GM20000 (cell line): ENCODE measurements at places on chromosomes 6 and 20.

DNA sequence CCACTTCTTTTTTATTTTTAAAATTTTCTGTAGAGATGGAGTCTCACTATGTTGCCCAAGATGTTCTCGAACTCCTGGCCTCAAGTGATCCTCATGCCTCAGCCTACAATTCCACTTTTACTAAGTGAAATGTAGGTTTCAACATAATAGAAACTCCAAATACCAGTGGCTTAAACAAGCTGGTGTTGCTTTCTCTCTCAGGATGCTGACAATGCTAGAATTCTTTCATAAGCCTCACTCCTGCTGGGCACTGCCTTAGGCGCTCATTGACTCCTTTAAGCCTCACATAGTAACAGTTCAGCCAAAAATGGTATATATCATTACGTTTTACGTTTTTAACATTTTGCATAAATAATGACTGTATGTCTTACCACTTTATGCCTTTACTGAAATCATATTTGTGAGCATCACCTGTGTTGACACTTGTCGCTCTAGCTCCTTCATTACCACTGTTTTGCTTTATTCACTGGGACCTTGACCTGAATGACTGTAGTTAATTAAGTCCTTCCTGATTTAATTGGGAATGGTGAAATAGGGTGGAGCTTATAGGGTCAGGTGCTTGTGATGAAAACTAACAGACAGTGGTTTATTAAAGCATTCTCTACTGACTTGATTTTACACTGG is 3.9 kb upstream of the CST9 start:
- DNase-seq = no peak

DNA sequence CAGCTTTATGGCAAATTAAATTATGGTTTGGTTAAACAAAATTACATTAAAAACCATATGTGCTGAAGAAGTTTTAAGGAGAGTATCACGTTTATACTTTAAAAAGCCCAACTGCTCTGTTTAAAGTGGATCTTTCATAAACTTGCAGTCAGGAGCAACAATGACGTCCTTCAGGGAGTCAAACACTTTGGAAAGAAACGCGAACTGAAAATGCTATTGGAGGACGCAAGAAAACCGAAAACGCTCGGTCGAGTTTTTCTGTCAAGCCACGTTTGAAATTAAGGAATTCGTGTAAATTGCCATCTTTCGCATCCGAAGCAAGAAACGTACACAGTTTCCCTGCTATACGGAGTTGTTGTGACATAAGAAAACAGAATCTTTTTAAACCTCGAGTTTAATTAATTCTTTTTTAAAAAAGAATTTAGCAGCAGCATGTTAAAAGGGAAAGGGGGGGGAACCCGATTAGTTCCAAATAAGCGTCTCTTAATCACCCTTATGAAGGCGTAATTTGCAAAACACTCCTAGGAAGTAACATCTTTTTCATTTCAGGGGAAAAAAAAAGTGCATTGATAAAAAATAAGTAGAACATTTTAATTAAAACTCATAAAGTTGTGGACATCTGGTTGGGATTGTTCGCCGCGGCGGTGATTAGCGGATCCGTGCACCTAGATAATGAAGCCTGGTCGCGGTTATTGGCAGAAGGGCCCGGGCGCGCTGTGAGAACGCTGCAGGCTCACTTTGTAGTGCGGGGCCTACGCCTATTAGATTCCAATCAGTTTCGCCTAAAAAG is 295.4 kb downstream of the TFAP2C start:
- no peak for DNase-seq

GRCh38 chr20:48458601-48459385 is 369.0 kb downstream of the PREX1 start:
- DNase-seq = no peak

DNA sequence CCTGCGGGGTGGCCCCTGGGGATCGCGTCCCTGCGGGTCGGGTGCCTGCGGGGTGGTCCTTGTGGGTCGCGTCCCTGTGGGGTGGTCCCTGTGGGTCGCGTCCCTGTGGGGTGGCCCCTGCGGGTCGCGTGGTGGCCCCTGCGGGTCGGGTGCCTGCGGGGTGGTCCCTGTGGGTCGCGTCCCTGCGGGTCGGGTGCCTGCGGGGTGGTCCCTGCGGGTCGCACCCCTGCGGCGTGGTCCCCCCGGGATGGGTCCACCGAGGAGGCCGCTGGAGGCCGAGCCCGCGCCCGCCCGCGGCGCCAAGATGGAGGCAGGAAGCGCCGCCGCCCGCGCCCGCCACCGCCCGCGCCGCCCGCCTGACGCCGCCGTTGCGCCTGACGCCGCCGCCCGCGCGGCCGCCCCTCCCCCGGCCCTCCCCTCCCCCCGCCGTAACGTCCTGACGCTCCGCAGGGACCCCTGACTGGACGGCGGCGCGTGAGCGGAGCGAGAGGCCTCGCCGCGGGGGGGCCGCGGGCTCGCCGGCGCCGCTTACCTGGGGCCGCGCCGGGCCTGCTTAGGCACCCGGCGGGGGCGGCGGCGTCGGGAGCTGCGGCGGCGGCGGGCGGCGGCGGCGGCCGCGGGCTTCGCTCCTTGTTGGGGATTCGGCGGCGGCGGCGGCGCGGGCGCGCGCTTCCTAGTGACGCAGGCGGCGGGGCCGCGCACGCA is at the start of gene GMEB2:
Gene GMEB2 (minus strand): TSS at position 678 of the 705 bp plus-strand sequence. CDS start 7,704 bp downstream, outside the sequence.
- DNase-seq = peak; percentile 95

DNA sequence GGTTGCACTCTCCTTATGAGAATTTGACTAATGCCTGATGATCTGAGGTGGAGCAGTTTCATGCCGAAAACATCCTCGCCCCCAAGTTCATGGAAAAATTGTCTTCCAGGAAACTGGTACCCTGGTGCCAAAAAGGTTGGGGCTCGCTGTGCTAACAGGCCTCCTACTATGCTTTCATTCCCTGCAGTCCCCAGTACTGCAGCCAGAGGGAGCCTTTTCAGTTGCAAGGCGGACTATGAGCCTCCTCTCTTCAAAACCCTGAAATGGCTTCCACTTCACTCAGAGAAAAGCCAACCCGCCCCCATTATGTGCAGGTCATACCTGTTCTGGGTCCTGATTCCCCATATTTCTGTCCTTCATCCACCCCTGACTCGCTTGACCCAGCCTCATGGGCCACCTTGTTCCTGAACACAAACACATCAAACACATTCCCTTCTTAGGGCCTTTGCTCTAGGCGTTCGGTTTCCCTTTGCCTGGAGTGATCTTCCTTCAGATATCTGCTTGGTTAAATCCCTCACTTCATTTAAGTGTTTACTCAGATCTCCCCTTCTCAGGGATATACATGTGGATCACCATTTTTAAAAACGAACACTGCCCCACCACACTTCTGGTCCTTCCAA is 173.7 kb downstream of the PHACTR1 start:
- DNase-seq = peak; percentile 11

DNA sequence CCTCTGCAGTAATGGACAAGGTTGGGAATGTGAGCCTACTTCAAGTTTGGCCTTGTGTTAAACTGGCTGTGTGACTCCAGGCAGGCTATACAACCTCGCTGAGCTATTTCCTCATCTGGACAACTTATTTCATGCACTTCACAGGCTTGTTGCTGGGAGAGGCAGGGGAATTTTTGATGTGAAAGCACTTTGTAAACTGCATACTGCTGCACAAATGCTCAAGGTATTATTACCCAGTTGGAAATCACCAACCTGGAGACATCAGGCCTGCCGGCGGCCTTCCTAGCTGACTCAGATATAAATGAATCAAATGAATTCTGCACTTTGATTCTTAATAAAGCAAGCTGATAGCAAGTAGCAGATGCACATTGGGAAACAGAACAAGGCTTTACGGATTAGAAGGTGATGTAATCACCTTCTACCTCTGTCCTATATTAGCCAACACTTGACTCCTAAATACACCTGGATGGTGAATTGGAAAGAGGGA is 10.1 kb downstream of the JARID2 start:
- DNase-seq = no peak

- peak; percentile 75 for DNase-seq
Measured at GRCh38 chr6:28383235-28384142, 16.1 kb downstream of the ZSCAN12 start.

DNA sequence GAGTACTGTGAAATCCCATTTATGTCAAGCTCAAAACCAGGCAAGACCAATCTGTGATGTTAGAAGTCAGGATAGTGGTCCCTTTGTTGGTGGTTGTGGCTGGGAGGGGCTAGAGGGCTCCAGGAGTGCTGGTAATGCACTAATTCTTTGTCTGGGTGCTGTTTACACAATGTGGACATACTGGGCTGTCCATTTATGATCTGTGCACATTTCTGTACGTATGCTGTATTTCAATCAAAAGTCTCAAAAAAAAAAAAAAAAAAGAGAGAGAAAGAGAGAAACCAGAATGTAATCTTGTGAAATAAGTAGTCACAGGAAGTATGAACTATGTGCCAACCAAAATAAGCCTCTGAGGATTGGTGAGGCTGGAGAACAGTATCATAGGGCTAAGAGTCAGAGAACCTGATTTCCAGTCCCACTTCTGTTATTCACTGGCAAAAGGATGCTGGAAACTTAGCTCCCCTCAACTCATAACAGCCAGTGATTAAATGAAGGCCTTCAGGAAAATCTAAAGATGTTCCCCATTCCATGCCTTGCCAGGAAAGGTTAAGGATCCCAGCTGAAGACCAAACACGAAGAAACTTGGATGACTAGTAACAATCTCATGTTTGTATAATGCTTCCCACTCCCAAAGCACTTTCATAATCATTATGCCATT is 19.6 kb upstream of the TRAM2 start:
- no peak for DNase-seq

DNA sequence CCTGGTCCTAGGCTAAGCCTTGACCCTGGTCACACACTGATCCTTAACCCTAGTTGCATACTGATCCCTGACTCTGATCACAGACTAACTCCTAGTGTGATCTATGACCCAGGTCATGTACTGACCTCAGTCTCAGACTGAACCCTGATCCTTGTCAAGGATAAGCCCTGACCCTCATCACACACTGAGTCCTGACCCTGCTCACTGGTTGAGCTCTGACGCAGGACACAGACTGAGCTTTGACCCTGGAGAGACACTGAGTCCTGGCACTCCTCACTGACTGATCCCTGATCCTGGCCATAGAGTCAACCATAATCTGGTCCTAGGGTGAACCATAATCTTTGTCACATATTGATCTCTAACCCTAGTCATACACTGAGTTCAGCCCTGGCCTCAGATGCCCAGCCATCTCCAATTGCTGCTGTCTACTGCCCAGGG is 37.9 kb downstream of the KCNB1 start:
- no peak for DNase-seq

- DNase-seq = no peak
Measured at GRCh38 chr20:1855109-1855508, 40.1 kb upstream of the SIRPA start.

- peak; percentile 3 for DNase-seq
Measured at GRCh38 chr6:123598011-123598410, 38.7 kb downstream of the TRDN start.

DNA sequence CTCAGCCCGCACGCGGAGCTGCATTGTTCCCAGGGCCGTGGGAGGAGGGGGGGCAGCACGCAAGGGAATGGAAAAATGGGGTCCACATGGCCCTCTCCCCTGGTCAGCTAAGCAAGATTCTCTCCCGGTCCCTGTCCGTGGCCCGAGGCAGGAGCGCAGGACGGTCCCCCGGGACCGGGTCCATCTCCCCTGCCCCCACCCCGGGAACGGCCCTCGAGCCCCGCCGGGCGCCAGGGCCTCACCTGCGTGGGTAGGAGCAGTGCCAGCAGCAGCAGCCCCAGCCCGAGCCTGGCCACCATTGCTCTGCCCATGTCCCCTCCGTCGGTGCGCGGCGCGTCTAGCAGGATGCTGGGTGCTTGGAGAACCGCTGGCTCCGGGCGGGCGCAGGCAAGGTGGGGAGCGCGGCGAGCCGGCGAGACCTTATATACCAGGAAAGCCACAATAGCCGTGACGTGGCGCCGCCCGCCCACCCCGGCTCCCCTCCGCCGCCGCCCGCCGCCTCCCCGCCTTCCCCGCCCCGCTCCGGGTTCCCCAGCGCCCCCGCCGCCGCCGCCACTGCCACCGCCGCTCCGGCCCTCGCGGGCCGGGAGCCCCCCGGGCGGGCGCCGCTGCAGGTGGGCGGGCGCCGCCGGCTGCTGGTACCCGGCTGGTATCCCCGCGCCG is at the start of gene CD24:
Gene CD24 (minus strand): TSS at position 394 of the 663 bp plus-strand sequence. CDS start 83 bp downstream, at position 311.
- DNase-seq = peak; percentile 21

GRCh38 chr6:109493865-109494264 is 10.8 kb upstream of the ZBTB24 start:
- no peak for DNase-seq

- no peak for DNase-seq
Measured at GRCh38 chr20:3383878-3384495, 23.5 kb downstream of the DNAAF9 start.

DNA sequence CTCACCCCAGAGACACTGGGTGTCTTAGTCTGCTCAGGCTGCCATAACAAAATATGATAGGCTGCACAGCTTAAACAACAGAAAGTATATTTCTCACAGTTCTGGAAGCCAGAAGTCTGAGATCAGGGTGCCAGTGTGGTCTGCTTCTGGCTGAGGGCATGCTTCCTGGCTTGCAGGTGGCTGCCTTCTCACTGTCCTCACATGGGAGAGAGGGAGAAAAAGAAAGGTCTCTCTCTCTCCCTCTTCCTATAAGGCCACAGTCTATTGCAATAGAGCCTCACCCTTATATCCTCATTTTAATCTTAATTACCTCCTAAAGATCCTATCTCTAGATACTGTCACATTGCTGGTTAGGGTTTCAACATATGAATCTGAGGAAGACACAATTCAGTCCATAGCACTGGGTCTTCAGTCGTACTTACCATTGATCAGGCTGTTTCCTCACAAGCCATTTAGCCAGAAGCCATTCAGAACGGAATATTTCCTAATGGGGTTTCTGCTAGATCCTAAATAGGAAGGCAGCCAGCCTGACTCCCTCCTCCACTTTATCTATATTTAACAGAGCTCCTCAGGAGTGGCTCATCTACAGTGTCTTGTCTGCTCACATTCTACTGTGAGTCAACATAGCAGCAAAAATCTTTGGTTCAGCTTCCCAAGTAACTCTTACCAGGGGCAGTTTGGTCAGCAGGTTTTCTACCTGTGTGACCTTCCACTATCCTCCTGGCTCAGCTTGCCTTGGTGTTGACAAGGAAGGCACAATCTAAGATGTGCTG is 42.2 kb downstream of the CD164 start:
- DNase-seq = no peak

DNA sequence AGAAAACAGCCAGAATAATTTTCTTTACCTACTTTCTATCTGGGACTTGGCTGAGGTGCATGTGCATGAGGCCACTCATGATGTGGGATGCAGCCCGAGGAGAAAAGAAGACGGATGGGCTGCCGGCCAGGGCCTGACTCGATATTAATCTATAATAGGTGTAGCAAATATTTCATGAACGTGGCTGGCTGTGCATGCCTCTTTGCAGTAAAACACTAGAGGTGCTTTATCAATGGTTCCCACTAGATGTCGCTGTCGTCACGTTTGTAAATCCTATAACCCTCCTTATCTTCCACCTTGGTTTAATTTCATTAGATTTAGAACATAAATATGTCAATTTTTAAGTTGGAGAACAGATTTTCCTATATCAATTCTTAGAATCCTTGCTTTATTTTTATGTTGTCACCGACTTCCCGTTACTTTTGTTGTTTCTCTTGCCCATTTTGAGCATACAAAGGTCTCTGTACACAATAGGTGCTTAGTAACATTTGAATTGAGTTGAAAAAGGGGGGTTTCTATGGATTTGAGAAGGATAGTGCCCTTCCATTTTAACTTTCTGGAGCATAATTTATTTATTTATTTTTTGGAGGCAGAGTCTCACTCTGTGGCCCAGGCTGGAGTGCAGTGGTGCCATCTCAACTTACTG is 19.6 kb upstream of the FERMT1 start:
- peak; percentile 68 for DNase-seq
